ENCODE measurements at places on chromosomes 4 and X. TPM values are rescaled to one million over a fixed set of nuclear protein-coding genes. Genes with fewer than 3 reads are reported as not detected.

TCP11X1 gene
- not detected for total RNA-seq

ENPEP gene
- total RNA-seq: 3.5 TPM

CENPE gene
- 7.3 TPM for total RNA-seq

ATP8A1 gene
- total RNA-seq: 44.0 TPM

COL25A1 gene
- 22.7 TPM for total RNA-seq

TEC gene
- 1.9 TPM for total RNA-seq

FAM241A gene
- 15.6 TPM for total RNA-seq

SLC26A1 gene
- not detected for total RNA-seq

ETDA gene
- not detected for total RNA-seq

ADH1A gene
- total RNA-seq: not detected

SCD5 gene
- 0.38 TPM for total RNA-seq

TLL1 gene
- 48.0 TPM for total RNA-seq

DNA sequence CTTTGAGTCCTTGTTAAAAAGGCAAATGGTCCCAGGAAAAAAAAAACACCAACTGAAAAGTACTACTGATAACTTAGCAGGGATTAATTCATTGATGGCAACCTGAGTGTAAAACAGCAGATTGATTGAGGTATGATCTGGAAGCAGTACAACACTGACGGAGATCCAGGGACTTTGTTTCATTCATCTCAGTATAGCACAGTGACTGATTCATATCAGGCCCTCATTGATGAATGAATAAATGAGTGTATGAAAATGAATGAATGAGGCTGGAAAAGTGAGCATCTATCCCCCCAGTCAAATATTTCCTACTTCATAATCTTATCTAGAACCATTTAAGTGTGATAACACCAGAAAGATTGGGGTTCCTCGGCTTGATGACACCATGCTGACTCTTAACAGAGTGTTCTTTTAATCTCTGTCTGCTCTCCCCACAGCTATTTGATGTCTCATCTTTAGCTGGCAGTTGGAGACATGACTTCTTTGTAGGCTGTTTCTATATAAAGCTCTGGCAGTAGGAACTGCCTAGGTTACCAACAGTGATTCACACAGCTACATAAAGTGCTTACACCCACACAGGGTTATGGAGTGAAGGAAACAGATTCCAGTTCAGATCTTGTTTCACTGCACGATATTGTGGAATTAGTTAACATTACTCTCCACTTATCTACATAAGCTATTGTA is 18.6 kb upstream of the RNF128 start:
- DNase-seq: no peak

- no peak for DNase-seq
These were observed 53.1 kb downstream of the ELF2 start for GRCh38 chr4:139123910-139124309.

DNA sequence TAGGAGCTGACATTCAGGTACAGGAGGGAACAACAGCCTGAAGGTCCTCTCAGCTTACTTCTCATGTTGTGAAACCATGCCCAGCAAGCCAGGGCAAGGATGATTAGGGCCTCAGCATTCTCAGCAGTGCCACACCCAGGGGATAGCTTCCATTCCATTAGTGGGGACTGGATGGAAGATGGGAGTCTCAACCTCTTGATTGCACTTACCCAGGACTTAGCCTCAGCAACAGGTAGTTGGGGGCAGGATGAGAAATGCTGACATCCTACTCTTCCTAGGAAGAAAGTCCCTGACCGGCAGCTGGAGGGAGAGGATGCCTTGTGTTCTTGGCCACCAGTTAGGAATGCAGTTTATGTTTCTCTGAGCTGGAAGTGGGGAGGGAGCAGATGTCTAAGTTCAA is 8.8 kb upstream of the BEX3 start:
- DNase-seq: no peak

DNA sequence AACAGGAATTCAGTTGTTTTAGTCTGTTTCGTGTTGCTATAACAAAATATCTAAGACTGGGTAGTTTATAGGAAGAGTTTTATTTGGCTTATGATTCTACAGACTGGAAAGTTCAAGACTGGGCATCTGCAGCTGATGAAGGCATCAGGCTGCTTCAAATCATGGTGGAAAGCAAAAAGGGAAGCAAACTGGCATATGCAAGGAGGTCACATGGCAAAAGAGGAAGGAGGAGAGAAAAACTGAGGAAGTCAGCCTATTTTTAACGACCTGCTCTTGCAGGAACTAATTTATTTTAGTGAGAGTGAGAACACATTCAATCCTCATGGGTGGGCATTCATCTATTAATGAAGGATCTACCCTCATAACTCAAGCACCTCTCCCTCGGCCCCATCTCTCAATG is 363.1 kb upstream of the HS3ST1 start:
- no peak for DNase-seq

DNA sequence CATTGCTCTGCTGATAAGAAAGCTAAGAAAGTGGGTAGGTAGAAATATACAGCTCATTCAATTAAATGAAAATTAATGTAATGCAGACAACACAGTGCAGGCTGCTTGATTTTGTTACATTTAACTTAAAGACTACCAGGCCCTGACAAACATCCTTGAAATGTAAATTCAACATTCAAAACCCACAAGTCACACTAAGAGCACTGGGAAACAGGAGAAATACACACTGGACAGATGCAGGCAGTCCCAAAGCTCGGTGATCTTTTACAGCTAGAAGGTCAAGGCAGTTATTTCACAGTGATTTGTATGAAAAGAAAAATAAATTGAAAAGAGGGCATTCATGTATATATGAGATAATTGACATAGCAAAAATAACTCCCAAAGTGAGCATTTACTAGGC is 94.3 kb upstream of the PLAC1 start:
- no peak for DNase-seq

DNA sequence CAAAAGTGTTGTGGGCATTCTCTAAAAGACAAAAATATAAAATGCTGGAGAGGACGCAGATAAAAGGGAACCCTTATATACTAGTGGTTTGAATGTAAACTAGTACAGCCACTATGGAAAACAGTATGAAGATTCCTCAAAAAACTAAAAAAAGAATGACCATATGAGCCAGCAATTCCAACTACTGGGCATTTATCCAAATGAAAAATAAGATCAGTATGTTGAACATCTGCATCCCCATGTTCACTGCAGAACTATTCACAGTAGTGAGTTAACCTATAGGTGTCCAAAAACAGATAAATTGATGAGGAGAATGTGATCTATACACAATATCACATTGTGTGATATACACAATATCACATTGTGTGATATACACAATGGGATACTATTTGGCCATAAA is 1615.3 kb downstream of the PCDH18 start:
- DNase-seq: no peak

GRCh38 chrX:31551913-31552312 is 480.1 kb upstream of the FTHL17 start:
- DNase-seq: no peak

GRCh38 chrX:31656013-31656412 is 584.2 kb upstream of the FTHL17 start:
- DNase-seq: no peak

GRCh38 chr4:119271361-119272085 is 50.4 kb downstream of the FABP2 start:
- no peak for DNase-seq

DNA sequence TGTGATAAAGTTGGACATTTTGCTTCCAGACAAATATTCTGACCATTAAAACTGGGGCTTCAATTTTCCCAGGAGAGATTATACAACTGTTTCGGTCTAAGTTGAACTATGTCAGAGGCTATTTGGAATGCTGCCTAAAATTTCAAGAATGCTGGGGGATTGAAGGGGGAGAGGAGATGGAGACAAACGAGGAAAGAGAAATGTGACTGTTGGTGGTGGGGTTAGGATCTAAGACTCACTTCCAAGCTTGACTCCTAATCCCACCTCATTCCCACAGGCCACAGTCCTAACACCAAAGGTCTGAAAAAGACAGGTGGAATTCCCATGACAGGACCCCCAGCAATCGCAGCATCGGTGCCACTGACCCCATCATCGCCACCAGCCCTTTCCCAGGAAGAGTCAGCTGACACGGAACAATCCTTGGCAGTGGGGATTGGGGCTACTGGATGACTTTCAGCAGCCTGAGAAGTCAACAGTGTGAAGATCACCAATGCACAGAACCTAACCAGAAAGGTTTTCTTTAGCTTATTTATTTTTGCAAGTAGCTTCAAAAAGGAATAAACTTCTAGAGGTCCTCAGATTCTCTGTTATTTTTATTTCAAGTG is 74.0 kb upstream of the PRSS48 start:
- no peak for DNase-seq

DNA sequence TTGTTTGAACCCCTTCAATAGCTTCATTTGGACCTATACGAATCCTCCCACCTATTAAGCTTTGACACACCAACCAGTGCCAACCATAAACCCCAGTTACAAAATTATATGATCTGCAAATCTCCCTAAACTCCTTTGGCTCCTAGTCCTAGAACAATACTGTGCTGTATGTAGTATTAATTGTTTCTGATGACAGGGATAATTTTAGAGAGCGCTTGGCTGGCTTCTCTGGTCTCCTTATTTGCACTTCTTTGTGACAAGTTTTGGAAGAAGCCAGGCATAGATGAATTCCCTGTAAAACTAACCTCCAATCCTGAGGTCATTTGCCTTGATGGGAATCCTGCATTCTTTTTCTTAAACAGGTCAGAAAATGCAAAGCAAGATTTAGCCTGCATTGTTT is 433.0 kb downstream of the PPARGC1A start:
- no peak for DNase-seq

GRCh38 chr4:37737466-37737865 is 51.3 kb upstream of the RELL1 start:
- no peak for DNase-seq

GRCh38 chr4:174177536-174177935 is 105.9 kb downstream of the FBXO8 start:
- DNase-seq: no peak

DNA sequence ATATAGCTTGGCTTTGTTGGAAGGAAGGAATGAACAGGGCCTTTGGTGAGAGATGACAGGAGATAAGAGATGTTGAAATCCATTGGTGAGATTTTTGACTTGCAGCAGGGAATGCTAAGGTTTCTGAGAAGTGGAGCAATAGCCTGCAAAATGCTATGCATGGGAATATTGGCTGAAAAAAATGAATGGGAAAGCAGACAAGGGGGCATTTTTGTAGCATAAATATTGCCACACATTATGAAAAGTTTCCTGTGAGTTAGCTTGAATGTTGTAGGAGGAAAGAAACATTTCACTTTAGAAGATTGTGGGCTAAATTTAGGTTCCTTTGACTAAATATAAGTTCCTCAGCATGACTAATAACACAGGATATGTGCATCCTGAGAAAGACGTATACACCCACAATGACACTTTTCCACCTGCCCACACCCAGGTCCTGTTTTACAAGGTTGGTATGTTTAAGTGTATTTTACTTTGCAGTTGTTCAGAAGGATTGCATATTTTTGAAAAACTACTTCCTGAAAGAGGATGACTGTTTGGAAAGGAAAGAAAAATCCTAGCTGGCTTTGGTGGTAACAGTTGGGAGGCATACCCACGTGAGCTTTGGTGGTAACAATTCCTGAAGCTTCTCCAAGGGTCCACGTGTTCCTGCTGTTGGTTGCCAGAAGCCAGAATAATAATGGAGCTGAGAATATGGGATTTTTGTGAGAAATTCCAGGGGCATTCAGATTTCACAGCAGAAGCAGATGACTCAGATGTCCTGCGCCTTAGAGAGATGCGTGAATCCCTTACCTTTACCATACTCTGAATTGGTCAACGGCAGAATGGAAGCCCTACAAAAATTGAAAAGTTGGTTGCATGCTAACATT is 28.5 kb downstream of the PHEX start:
- no peak for DNase-seq

GRCh38 chr4:76589872-76590797 is 155.1 kb downstream of the SHROOM3 start:
- DNase-seq: peak; percentile 53

DNA sequence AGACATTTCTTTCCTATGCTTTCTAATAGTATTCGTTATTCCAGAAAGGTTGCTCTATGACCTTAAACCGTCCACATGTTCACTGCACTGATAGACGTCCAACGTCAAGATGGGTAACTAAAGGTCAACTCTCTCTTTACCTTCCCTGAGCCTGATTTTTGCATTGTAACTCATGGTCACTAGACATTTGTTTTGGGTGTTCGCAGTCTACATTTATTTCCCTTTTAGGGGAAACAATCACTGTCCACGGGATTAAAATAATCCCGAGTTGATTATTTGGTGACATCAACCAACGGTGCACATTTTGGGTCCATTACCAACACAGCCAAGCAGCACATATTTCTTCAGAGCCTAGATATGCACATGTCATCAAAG is 540 bp upstream of the HADH start:
- no peak for DNase-seq

GRCh38 chr4:16090096-16090705 is 6.4 kb upstream of the PROM1 start:
- DNase-seq: no peak

- no peak for DNase-seq
These were observed 43.9 kb downstream of the GABRB1 start for GRCh38 chr4:47075262-47075661.

DNA sequence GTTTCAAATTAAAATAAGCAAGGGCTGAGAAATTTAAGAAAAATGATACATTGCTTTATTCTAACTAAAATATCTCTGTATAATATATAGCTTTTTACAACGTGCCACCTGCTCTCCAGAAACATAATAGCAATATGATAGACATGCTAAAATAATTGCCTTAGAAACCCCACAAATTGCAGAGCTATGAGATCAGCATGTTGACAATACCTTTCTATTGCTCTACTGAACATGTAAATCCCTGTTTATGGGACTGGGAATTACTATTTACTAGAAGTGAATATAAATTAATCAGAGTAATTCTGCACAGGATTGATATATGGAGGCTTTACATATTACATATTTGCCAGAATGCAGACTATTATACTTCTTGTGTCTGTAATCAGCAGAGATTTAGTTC is 1831.1 kb upstream of the IGFBP7 start:
- no peak for DNase-seq

DNA sequence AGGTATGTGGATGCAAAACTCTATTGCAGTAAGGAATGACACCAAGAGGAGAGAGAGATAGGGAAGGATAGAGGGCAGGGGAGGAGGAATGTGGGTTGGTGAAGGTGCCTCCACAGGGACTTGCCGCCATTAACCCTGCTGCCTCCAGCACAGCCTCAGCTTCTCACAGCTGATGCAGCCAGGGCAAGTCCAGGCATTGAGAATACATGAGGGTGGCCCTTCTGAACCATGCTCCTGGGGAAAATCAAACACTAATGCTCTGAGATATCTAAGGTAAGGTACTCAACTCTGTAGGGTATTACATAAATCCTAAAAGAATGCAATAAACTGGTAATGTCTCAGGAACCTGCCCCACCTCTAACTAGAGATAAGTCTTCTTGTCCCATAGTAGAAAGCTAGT is 28.7 kb downstream of the UGT2B7 start:
- DNase-seq: no peak

- DNase-seq: no peak
These were observed 223.0 kb upstream of the EPHA5 start for GRCh38 chr4:65893271-65893670.

DNA sequence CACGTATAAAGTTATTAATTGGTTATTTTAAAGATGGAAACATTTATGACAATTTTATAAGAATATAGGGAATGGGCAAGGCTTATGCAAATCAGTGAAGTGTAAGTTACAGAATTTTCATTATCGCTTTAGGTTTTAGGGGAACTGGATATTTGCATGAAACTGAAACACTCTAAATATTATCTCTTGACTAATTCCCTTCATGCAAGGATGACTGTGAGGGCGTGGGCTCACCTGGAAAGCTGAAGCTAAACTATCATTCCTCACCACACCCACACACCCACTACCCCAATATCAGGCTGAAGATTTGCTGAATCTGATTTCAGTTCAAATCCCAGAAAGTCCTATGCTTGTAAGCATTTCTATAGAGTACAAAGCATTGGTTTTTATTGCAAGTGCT is 81.7 kb upstream of the ARHGAP24 start:
- no peak for DNase-seq

GRCh38 chrX:129845616-129846190 is 2.0 kb upstream of the ZDHHC9 start:
- DNase-seq: no peak
